ENCODE measurements at places on chromosomes 5 and 9.

- DNase-seq, result no peak
Measured at GRCh38 chr5:151896031-151896691, 28.5 kb downstream of the GLRA1 start.

- no peak for DNase-seq
Measured at GRCh38 chr5:127804886-127805426, 101.8 kb downstream of the CCDC192 start.

GRCh38 chr5:32206509-32207354 lies 32.6 kb upstream of the GOLPH3 start:
- no peak for DNase-seq

DNA sequence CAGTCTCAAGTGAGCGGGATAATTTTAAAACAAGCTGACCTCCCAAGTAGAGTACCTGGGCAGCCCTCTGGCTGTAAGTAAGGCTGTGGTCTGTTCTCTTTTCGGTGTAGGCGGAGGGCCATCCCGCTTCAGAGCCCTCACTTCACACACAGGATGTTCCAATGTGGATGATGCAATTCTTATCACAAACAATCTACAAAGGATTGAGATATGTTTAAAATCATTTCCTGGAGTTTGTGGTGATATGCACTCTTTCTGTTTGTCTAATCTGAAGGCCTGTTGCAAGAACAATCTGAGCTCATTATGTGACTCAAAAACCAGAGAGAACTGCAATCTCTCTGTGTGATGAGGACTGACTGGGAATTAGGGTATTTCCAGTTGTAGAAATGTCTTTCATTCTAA lies 42.5 kb downstream of the ITGA2 start:
- peak; percentile 92 for DNase-seq

- DNase-seq, result no peak
Measured at GRCh38 chr5:113293975-113294310, 140.8 kb downstream of the TSSK1B start.

DNA sequence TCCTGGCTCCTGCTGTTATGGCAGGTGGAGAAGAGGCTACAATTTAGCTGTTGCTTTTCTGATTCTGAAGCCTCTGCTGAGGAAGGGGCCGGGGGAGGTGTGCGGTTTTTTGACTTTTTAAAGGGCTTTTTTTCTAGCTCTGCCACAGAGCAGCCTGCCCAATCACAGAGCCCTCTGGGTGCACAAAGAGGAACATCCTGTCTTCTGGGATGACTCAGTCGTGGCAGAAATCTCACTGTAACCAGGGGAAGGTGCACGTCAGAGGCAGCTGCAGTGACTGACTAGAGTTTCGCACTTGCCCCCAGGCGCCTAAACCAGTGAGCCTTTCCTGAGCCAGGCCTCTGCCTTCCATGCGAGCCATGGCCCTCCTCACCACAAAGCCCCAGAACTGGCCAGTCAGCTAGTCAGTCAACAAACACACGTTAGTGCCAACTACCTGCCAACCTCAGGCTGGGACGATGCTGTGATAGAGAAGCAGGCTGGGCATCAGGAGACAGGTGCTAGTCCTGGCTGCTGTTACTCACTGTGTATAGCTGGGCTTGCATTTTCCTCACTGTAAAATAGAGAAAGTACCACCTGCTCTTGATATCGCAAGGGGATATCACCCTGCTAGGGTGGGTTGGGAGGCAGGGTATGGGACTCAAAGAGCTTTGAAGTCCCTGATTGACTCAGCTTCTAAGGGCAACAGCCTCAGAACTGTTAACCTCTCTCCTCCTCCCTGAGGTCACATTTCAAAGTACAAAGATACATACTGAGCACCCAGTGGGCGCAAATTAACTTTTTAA lies 2.2 kb downstream of the AKNA start:
- DNase-seq, result peak; percentile 79

GRCh38 chr5:75847561-75848021 lies 130.4 kb upstream of the POC5 start:
- no peak for DNase-seq

DNA sequence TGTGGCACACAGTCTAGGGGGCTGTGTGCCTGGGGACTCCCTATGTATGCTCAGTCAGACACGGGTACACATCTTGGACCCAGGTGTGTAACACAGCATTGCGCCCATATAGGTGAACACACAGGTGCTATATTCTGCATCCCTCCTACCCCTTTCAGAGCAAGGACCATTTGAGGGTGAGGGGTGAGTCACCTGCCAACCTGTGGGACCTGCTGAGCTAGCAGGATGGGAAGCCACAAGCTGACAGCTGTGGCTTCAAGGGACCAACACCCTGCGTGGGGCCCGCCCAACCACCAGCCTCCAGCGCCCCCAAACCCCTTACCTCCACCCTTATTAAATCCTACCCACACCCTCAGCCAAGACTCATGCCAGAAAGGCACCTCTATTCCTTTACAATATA lies 14.6 kb upstream of the AQP7 start:
- no peak for DNase-seq

GRCh38 chr5:1538276-1538675 lies 14.5 kb upstream of the LPCAT1 start:
- DNase-seq, result no peak

DNA sequence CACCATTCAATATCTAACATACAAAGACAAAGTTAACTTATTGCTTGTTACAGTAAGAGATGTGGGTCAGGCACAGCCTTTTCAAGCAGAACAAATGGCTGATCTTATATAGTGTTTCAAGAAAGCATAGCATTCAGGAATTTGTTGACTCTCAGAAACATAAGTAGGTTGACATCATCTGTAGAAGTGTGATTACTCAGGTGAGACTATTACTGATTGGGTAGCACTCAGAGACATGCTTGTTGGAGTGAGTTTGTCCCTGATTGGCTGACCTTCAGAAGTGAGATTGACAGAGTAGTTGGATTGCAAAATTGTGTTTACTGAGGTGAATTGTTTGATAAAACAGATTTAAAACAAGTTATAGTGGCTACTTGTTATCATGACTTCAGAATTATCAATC lies 30.7 kb upstream of the TNPO1 start:
- no peak for DNase-seq

- no peak for DNase-seq
Measured at GRCh38 chr9:30235564-30235963, 2148.9 kb upstream of the ACO1 start.

DNA sequence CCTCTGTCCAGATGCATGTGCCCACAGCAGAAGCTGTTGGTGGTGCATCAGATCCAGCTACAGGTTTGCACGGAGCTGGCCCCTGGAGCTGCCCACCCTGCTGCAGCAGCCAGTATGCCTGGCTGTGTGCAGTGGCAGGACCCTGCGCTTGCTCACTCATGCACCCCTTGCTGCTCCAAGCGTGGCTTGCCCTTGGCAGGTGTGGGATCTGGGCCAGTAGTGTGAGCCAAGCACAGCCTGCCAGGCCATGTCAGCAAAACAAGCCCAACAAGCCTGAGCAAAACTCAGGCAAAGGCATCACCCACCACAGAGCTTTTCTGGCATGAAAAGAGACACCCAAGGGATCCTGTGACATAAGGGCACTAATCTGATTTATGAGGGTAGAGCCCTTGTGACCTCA lies 18.3 kb upstream of the ECPAS start:
- DNase-seq, result no peak

DNA sequence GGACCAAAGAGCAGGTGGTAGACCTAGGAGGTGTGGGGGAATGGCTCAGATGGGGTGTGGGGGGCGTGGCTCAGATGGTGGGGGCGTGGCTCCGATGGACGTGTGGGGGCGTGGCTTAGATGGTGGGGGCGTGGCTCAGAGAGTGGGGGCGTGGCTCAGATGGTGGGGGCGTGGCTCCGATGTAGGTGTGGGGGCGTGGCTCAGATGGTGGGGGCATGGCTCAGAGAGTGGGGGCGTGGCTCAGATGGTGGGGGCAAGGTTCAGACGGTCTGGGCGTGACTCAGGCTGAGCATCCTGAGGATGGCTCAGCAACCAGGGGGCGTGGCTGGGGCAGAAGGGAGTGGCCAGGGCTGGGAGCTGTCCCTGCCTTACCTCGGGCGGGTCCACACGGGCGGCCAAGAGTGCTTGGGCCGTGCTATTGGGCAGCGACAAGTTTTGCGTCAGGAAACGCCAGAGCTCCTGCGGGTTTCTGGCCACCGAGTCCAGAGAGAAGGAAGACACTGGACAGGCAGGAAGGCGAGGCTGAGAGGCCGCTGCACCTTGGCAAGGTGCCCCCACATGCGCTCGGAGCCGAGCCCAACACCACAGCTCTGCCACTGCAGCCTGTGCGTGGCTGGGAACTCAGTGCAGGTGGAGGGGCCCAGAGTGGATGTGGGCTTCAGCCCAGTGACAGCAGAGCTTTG lies 5.9 kb downstream of the ABCA2 start:
- DNase-seq, result peak; percentile 68

Data from dermis microvascular lymphatic vessel endothelial cell (primary cell).